ENCODE measurements at places on chromosomes 5 and 9.
A peak's percentile ranks its signal among the peaks of the same experiment; 100 is the strongest.

GRCh38 chr9:124332361-124333202 lies 74.8 kb downstream of the NEK6 start:
- DNase-seq: no peak

DNA sequence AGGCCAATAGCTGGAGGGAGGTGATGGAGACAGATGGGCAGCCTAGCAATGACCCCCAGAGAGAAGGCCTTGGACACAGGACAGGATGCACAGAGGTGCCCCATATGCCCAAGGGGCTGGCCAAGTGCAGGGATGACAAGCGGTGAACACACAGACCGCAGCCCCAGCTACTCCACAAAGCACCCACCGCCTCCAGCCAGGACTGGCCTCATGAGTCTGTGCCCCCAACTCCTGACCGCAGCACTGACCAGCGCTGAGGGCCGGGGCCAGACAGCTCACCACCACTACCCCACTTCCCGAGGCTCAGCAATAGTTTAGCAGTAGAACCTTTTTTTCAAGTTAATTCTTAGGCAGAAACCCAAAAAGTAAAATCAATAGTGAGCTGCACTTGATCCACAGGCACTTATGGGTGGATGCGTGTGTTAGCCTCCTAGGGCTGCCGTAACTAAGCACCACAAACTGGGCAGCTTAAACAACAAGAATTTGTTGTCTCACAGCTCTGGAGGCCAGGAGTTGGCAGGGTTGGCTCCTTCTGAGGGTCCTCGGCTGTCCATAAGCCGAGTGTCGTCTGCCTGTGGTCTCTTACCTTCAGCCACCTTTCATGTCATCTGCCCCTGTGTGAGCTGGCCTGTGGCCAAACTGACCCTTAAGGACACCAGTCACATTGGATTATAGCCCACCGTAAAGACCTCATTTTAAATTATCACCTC lies 14.1 kb downstream of the ROR2 start:
- no peak for DNase-seq

DNA sequence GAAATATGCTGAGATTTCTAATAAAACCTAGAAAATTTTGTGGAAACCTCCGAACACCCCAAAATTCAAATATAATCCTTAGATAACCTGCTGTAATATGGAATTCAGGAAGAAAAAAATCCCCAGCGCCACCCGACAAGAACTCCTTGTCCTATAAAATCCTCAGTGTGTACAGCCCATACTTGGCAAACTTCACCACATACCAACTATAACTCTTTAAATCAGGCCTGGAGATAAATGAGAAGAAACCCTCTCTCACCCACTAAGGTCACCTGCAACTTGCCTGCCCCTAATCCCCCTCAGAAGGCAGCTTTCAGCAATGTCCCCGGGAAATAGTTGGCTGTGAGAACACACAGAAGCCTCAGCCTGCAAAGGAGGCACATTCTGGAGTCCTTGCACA lies 90.5 kb downstream of the SH3TC2 start:
- no peak for DNase-seq

GRCh38 chr9:21326526-21327139 lies 8.6 kb downstream of the KLHL9 start:
- peak; percentile 29 for DNase-seq

GRCh38 chr9:114007991-114008666 lies 70.0 kb downstream of the AMBP start:
- no peak for DNase-seq

GRCh38 chr9:115016344-115016743 lies 86.0 kb upstream of the TNFSF8 start:
- DNase-seq: no peak

- DNase-seq: no peak
These were observed 815 bp downstream of the PDZD2 start for GRCh38 chr5:31639481-31640411.

DNA sequence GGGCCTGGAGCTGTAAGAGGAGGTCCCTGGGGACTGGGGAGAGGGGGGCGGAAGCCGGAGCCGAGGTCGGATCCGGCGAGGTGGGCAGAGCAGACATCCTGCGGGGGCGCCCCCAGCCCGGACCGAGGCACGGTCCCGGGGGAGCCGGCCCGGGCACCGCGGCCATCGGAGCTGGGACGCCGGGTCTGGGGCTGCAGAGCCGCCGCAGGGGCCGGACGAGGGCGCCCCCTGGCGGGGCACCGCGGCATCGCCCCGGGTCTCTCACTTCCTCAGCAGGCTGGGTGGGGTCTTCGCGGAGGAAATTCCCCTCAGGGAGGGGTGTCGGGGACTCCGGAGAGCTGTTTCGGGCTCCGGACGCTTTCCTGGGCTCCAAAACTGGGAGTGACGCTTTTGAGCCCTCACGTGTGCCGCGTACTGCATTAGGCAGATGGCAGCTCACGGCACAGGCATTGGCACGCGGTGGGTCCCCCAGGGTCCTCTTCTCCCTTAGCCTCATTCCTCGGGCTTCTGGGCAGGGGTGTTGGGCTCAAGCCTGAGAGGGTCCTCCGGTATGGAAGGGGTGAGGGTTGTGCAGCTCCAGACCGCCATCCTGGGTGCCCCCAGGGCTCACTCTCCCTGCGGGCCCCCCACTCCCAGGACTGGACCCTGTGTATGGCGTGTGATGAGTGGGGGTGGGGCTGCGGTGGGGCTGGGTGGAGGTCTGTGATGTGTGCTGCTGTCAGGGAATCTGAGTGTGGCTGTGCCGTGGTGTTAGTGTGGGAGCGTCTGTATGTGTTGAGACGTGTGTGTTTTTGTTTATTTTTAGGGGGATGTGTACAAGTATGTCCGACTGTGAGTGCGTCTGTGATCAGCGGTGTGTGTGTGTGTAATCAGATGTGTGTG lies 29.6 kb downstream of the LHX2 start:
- DNase-seq: no peak

GRCh38 chr5:166433679-166434078 lies 1857.8 kb upstream of the WWC1 start:
- no peak for DNase-seq

- no peak for DNase-seq
These were observed 458.4 kb downstream of the HINT1 start for GRCh38 chr5:130706696-130707095.

GRCh38 chr9:87247097-87247496 lies 250.6 kb upstream of the DAPK1 start:
- DNase-seq: no peak

DNA sequence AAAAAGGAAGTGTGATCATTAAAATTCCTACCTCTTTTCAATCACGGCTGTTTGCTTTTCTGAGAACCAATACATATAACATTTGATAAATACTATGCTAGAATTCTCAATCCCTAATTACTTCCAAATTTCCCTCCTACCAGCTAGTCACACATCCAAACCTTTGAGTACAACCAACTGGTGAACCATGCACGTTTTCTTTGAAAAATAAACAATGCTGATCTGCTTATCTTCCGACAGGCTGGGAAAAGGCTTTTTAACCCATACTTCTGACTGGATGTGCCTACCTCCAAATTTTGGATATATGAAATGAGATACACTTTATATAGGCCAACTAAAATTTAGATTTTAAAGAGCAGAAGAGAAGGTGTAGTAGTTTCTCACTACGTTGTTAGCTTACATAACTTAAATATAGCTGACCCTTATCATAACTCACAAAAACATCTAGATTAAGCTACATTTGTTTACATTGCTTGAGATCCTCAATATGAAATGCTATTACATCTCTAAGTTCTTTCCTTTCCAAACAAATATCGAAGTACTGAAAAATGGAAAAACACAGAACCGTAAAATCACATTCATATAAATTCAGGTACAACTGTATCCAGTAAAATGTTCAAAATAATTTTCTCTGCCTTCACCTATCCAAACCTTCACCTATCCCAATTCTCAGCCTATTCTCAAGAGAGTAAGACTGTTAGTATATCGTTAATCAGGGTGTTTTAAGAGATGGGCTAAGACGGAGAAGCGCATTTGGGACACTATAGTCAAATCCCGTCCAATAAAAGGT lies 2.1 kb downstream of the NR3C1 start:
- DNase-seq: no peak

DNA sequence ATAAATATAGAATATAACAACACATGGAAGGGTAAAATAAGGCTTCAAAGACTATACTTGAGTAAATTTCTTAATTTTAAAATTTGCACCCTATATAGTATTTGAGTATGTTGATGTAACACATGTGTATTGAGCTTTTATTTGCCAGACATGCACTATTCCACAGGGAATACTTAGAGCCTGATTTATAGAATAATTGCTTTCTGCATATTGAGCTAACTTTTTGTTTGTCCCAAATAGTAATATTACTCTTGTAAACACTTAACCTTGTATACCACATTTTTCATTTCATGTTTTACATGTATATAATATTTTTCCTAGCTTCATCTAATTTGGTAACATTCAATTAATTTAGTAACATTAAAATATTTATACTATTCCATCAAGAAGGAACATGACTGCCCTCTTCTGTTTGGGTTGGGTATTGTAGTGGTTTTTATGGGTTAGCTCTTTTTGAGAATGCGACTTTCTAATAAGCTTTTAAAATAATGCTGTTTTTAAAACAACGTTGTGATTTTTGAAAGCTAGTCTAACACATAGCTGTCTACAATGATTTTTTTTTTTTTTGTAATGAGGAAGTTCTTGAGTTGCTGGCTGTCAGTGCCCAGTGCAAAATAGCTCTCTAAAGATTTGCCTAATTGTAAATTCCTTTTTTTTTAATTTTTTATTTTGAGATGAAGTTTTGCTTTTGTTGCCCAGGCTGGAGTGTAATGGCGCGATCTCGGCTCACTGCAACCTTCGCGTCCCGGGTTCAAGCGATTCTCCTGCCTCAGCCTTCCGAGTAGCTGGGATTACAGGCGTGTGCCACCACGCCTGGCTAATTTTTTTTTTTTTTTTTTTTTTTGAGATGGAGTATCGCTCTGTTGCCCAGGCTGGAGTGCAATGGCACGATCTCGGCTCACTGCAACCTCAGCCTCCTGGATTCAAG lies 4.8 kb downstream of the SUB1 start:
- DNase-seq: peak; percentile 51

- no peak for DNase-seq
These were observed 151.1 kb downstream of the MPDZ start for GRCh38 chr9:13128266-13128860.

DNA sequence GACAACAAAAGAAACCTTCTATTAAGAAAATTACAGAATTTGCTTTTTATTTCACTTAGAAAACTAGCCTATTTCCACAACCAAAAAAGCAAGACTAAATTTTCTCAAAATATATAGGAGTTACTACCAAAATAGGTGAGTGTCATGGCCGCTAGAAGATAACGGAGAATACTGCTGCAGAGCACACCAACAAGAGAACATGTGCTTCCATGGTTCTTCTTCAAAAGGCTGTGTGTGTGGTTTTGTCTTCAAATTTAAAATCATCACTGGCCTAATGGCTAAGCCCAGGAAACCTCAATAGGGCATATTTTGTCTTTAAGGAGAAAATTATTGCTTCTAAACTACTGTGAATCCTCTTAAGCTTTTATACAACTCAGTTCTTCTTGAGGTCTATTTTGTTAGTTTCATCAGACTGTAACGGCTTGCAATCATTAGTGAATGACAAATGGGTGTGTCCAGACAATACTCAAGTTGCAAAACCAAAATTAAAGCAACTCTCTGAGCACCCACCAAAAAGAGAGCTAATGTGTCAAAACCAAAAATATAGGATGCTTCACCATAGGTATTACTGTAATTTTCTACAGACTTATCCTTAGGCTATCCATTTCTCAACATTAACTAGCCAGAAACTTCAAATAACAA lies 3.3 kb downstream of the SETX start:
- DNase-seq: no peak

GRCh38 chr5:134132372-134133187 lies 18.1 kb downstream of the TCF7 start:
- no peak for DNase-seq

GRCh38 chr5:2451100-2451499 lies 300.4 kb downstream of the IRX2 start:
- no peak for DNase-seq

DNA sequence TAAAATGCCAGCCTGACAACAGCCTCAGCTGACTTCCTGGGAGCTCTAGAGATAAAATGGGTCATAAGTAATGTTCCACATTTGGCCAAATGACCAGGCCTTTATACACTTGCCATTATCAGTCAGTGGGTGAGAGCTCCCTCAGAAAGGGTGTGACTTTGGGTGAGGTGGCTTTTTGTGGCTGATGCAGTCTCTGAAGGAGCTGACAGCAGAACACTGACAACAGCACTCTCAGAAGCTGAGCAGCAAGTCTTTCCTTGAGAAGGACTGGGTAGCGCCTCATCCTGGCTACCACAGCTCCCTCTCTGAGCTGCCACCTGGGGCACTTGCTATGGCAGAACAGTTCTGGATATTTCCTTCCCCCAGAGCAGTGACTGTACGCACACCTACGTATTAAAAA lies 22.0 kb upstream of the GNAQ start:
- no peak for DNase-seq

DNA sequence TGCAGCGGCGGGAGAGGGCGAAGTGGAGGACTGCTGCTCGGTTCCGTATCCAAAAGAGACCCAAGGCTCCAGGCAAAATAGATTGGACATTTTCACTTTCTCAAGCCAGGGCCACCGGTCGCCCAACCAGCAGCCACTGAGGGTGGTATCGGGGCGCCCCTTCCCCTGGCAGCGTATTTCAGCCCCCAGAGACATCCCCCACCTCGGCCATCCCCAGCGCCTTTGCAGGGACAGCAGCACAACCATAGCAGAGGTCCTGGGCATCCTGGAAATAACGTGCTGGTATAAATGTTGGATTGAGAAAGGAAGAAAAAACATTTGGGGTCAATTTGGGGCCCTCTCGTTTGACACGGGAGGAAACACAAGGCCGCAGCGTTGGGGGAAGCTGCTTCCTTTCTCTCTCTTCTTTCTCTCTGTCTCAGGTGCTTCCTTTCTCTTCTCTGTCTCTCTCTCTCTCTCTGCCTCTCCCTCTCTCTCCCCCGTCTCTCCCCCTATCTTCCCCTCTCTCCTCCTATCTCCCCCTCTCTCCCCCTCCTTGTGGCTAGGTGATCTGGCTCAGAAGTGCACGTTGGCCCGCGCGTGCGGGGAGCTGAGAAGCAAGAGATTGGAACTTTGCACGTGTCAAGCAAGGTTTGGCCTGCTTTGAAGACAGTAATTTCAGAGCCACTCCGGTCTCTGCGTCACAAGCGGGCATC lies 624 bp upstream of the RETREG1 start:
- DNase-seq: no peak

- DNase-seq: no peak
These were observed 41.4 kb upstream of the KIAA1958 start for GRCh38 chr9:112445196-112445595.

GRCh38 chr9:128972956-128973355 lies 25.5 kb downstream of the NUP188 start:
- DNase-seq: peak; percentile 73

Measured in HFFc6 (cell line).